Activated CD8-positive, alpha-beta memory T cell treated with anti-CD3 and anti-CD28 coated beads for 1 hour (primary cell): ENCODE measurements at places on chromosomes 5 and 9.

DNA sequence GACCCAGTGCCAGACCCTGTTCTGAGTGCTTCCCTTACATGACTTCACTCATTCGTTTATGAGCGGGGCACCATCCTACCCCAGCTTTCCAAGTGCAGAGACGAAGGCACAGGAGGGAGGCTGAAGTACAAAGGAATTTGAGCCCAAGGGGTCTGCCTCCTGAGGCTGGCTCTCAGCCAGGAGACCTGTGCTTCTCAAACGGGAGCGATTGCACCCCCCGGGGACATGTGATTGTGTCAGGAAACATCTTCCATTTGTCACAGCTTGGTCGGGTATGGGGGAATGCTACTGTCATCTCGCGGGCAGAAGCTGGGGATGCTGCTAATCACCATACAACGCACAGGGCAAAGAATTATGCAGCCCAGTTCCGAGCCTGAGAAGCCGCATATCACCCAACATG is 23.9 kb downstream of the ADCY2 start:
- DNase-seq: no peak

- DNase-seq: no peak
These were observed 63.1 kb upstream of the CD180 start for GRCh38 chr5:67259548-67260215.

DNA sequence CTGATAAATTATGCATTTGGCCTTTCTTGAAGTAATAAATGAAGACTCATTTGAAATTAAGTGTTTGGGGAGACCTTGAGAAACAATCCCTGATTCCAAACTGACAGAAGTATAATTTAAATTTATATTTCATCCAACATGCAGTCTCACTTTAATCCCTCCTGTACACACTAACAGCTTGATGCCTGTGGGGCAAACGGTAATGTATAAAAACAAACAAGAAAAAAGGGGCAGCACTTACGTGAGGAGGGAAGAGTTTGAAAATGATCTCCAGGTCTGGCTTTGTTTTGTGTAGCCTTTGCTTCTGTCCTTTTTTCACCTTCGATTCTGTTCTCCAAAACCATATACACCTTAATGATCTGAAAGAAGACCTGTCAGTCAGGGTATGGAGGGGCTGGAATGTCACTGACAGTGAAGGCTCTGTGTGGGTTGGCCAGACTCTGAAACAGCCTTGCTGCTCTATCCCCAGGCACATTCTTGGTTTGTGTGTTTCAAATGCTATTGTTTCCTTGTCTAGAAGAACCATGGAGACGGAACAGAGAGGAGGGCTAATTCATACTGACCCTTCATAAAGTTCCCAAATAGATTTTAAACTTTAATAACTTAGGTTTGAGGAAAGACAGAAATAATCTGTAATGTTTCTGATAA is 338.2 kb upstream of the WWC1 start:
- DNase-seq: no peak

DNA sequence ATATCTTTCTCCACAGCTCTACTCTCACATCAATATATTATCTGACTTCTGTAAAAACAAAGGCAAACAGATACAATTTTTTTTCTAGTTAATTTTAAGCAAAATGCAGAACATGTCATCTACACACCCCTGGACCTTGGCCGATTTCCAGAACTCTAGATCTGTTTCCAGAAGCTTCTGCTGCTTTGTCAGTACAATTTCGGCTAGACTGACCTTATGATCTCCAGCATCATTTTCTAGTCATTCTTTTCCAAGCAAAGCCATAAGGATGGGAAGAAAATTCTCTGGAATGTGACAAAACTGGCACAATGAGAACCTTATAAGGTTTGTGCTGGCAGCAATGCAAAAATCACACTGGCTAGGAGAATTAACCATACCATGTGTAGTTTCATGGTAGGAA is 132.8 kb upstream of the MPDZ start:
- DNase-seq: no peak

- no peak for DNase-seq
These were observed 466 bp upstream of the TTC39B start for GRCh38 chr9:15307523-15307841.

- DNase-seq: no peak
These were observed 43.6 kb upstream of the SMIM32 start for GRCh38 chr5:136236479-136237083.

- DNase-seq: no peak
These were observed 110.4 kb downstream of the EFNA5 start for GRCh38 chr5:107560377-107560776.

- DNase-seq: no peak
These were observed 27.6 kb downstream of the SGCD start for GRCh38 chr5:156354571-156354970.
